ENCODE measurements at places on chromosomes 3 and 15. TPM values are rescaled to one million over a fixed set of nuclear protein-coding genes. Genes with fewer than 3 reads are reported as not detected.

DNA sequence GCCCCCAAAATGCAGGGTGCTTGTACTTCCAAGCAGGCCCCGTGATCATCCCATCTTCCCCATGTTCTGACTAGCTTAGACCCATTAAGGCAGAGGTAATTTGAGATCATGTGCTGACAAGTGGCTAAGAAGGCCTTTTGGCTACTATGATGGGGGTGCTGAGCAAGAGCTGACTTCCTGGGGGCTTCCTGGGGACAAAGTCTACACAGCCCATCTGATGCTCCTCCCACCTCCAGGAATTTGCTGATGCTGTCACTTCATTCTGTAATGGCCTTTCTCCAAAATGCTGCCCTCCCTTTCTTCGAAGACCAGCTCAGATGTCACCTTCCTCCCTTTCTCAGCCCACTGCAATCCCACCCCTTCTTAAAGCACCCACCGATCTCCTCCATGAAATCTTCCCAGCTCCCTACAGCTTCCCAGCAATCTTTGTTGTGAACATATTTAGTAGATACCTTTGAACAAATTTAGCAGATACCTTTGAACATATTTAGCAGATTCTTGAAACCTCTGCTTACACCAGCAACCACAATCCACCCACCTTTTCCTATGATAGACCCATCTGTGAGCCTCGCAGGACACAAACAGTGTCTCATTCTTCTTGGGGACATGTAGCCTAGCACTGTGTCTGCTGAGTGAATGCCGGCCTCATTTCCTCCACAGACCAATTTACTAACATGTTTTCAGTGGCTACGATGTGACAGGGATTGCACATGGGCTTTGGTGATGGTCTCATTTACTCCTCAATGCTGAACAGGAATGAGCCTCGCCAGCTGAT, 223.3 kb downstream of the EPHB1 start:
- ATAC-seq: no peak

DNA sequence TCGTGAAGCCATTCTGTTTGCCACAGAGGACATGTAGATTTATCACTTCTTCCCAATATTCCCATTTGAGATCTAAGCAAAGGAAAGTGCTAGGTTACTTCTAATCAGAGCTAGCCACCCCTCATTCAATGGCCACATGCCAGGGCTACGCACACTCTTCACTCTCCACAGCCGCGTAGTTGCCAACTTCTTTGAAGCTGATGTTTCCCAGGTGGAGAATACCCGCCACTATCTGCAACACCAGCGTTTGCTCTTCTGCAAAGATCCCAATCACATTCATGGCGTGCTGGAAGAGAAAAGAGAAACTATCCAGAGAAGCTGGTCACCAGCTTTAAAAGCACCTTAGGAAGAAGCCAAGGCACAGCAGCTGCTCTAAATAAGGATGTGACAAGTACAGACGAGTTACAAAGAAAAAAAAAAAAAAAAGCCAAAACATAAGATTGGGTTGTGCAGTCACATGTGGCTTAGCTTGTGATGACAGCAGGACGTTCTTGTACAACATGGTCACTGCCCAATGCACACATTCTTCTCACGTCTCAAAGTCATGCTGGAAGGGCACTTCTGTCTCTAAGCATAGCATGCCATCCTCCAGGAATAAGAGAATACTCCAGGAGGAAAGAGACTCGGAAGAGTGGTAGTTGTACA, 16.4 kb downstream of the LDHAL6B start:
- no peak for ATAC-seq

- ATAC-seq: no peak
These were observed 57.4 kb downstream of the LRRFIP2 start for GRCh38 chr3:37116998-37117397.

Gene PPM1L
- total RNA-seq: 11.3 TPM

GRCh38 chr3:161395115-161396012, 24.0 kb upstream of the SPTSSB start:
- ATAC-seq: peak; percentile 88

- no peak for ATAC-seq
These were observed 52.2 kb downstream of the EPHA3 start for GRCh38 chr3:89159605-89160004.

Gene CACNA2D3
- total RNA-seq: 7.0 TPM

GRCh38 chr3:104291437-104291851, 1075.3 kb upstream of the ALCAM start:
- ATAC-seq: no peak

Gene TRPM1
- total RNA-seq: not detected

GRCh38 chr3:112087746-112088145, 1.6 kb downstream of the C3orf52 start:
- ATAC-seq: no peak

- ATAC-seq: no peak
These were observed 20.9 kb downstream of the AMOTL2 start for GRCh38 chr3:134353171-134353825.

DNA sequence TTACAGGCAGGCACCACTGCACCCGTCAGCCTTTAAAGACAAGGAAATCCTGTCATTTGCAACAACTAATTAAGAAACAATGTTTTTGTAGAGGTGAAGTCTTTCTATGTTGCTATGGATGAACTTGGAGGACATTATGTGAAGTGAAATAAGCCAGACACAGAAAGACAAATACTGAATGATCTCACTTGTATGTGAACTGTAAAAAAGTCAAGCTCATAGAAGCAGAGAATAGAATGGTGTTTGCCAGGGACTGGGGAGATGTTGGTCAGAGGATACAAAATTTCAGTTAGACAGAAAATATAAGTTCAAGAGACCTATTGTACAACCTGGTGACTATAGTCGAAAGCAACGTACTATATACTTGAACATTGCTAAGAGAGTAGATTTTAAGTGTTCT, 27.2 kb upstream of the ARPIN start:
- ATAC-seq: no peak

GRCh38 chr3:5115506-5116162, 6.5 kb upstream of the ARL8B start:
- no peak for ATAC-seq

DNA sequence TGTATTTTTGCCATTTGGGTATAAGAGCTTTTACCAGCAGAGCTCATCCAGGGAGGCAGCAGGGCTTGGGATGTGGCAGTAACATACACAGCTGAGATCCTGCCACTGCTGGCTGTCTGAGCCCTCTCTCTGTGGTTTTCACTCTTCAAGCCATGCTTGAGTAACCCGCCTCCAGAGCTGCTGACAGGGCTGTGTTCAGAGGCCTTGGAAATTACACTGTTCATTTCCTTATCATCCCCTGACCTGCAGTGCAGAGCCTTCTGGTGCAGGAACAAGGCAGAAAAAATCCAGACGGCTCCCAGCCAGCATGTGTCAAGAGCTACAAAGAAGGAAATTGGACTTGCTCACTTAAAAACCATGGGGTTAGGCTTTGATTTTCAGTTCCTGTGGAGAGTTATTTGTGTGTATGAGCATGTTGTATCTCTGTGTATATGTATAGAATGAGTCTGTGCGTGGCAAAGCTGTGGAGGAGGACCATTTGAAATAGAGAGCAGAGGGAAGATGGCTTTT, 47.0 kb downstream of the ZNF609 start:
- ATAC-seq: peak; percentile 77

Gene DAZL
- not detected for total RNA-seq

DNA sequence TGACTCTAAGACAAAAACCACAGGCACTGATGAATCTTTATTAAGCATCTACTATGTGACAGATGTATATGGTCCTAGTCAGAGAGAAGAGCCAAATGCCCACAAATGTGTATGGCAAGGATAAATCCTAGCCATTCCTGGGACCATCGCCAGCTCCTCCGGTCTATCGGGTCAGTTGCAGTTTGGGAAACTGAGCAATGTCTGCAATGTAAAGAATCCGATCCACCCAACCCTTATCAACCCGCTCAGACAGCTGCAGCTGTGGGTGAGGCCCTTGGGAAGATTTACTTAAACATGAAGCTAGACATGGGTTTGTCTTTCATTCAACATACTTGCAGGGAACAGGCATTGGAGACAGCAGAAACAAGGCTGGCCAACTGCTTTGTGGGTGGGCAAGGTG, 40.5 kb upstream of the CDV3 start:
- ATAC-seq: no peak

- ATAC-seq: no peak
These were observed 100.2 kb downstream of the DTWD1 start for GRCh38 chr15:49721091-49721490.

GRCh38 chr15:71596672-71597071, 213.7 kb upstream of the NR2E3 start:
- ATAC-seq: peak; percentile 49

Gene BTD
- total RNA-seq: 8.3 TPM

Gene PAQR9
- not detected for total RNA-seq

GRCh38 chr3:195829897-195830254, 18.1 kb upstream of the MUC4 start:
- ATAC-seq: peak; percentile 5

DNA sequence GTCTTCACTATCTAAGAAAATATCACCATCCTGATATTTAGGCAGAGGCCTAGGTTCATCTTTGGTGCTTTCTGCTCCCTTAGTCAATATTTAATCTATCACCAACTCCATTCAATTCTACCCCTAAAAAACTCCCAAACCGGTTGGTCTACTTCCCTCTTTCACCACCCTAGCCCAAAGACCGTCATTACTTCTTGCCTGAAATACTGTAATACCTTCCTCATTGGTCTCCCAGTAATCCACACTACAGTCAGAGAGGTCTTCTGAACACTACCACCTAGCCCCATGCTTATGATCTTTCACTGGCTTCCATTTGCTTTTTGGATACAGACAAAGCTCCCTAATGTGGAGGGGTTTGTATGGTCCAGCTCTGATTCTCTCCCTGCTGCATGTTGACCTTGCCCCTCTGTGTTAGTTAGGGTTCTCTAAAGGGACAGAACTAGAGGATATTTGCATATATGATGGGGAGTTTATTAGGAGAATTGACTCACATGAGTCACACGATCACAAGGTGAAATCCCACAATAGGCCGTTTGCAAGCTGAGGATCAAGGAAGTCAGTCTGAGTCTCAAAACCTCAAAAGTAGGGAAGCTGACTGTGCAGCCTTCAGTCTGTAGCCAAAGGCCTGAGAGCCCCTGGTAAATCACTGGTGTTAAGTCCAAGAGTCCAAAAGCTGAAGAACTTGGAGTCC, 36.4 kb upstream of the ATP2C1 start:
- peak; percentile 35 for ATAC-seq

Gene CPN2
- not detected for total RNA-seq

DNA sequence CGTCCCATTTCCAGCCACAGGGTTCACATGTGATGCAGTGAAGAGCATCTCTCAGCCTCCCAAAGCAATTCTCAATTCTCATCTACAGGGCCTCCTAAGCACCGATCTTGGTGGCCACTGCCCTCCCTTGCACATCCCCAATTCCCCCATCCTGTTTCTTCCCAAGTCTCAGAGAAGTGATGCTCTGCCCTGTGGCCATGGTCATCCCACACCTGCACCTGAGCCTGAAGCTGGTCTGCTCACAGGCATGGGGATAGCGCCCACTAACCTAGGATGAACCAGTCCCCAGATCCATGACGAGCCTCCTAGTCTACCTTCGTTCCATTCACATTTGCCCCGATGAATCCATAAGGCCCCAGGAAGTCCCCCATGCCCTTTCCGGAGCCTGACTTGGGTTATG, 201.5 kb downstream of the UACA start:
- ATAC-seq: no peak

GRCh38 chr3:184381261-184382224, 1.7 kb downstream of the CHRD start:
- ATAC-seq: peak; percentile 7

Gene EIF2A
- 69.0 TPM for total RNA-seq

Gene CSTA
- total RNA-seq: 2,321 TPM

GRCh38 chr15:58224068-58224467, 85.9 kb downstream of the AQP9 start:
- ATAC-seq: peak; percentile 28

GRCh38 chr15:101411085-101411484, 78.4 kb downstream of the PCSK6 start:
- no peak for ATAC-seq

GRCh38 chr3:15299036-15299435, 33.4 kb downstream of the SH3BP5 start:
- ATAC-seq: peak; percentile 37

- ATAC-seq: no peak
These were observed 369.8 kb downstream of the SV2B start for GRCh38 chr15:91469632-91470567.

Gene ITPKA
- 0.16 TPM for total RNA-seq

GRCh38 chr3:1079662-1080061, 13.2 kb upstream of the CNTN6 start:
- ATAC-seq: no peak

- no peak for ATAC-seq
These were observed 327.5 kb upstream of the UMPS start for GRCh38 chr3:124402791-124403190.

Measured in esophagus mucosa (tissue), 1 donor.